ENCODE measurements at places on chromosomes 2 and 18.
A peak's percentile ranks its signal among the peaks of the same experiment; 100 is the strongest.

DNA sequence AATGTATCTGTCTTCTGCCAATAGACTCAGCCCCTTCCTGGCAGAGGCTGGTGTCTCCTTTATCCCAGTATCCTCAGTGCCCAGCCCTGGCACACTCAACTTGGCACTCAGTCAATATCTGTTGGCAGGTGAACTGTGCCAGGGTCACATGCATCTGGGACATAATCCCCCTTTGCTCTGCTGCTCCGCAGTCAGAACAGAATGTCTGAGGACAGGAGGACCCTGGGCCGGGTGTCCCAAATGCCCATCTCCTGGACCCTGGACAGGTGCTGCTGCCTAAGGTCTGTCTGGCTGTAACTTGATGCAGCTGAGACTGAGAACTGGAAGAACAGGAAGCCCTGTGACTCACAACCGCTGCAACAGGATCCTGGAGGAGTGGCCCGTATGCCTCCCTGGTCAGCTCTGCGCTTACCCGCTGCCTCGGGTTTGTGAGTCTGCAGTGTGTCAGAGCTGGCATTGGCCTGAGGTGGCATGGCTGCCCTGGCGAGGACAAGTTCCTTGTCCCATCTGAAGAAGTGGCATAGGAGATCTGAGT is 11.4 kb downstream of the HK2 start:
- no peak for DNase-seq

DNA sequence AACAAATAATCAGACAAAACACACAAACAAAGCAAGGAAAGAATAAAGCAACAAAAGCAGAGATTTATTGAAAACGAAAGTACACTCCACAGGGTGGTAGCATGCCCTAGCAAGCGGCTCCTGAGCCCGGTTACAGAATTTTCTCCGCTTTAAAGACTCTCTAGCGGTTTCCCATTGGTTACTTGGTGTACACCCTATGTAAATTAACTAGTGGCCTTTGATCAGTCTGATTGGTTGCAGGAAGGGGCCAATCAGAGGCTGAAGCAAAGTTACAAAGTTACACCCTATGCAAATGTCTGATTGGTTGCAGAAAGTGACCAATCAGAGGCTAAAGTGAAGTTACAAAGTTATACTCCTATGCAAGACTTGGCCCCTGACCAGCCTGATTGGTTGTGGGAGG is 242.9 kb downstream of the LDLRAD4 start:
- DNase-seq = no peak

DNA sequence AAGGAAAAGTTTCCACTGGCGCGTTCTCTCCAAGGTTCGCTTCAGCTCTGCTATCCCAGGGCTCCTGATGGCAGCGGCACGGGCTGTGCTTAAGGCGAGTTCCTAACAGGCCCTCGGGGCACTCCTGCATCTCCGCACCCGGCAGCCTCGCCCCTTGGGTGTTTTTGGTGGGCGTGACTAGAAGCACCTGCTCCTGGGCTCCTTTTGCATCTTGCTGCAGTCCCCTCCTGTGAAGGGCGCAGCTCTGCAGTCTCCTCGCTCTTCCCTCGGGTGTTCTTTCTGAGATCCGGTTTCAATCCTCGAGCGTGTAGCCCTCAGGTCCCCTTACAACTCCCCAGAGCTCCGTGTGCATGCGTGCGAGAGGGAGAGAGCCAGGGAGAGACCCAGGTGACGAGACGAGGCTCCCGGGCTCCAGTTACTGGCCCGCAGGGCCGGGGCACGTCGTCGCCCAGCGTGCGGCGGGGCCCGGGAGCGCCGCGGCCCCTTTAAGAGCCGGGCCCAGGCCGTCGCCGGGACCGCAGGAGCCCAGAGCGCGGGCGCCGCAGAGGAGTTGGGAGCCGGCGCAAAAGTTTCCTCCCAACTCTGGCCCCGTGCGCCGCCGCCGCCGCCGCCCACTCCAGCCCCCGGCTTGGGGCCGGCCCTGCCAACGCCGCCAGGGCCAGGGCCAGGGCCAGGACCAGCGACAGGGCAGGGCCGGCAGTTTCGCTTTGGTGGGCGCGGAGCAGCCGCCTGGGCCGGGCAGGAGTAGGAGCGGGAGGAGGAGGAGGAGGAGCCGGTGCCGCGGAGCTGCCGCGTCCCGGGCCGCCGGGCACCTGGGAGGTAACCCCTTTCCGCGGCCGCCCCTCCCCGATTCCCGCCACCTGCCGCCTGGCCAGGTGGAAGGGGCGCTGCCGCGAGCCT is at the start of gene PARD3B:
TSS of gene PARD3B (plus strand) at position 515 of the 900 bp plus-strand sequence. CDS start 525 bp downstream, outside the sequence.
- DNase-seq = no peak

- DNase-seq = no peak
Observed at GRCh38 chr18:8603663-8604520, 5.3 kb upstream of the RAB12 start.

- DNase-seq = peak; percentile 41
Observed at GRCh38 chr18:77063260-77063659, 69.3 kb downstream of the MBP start.

DNA sequence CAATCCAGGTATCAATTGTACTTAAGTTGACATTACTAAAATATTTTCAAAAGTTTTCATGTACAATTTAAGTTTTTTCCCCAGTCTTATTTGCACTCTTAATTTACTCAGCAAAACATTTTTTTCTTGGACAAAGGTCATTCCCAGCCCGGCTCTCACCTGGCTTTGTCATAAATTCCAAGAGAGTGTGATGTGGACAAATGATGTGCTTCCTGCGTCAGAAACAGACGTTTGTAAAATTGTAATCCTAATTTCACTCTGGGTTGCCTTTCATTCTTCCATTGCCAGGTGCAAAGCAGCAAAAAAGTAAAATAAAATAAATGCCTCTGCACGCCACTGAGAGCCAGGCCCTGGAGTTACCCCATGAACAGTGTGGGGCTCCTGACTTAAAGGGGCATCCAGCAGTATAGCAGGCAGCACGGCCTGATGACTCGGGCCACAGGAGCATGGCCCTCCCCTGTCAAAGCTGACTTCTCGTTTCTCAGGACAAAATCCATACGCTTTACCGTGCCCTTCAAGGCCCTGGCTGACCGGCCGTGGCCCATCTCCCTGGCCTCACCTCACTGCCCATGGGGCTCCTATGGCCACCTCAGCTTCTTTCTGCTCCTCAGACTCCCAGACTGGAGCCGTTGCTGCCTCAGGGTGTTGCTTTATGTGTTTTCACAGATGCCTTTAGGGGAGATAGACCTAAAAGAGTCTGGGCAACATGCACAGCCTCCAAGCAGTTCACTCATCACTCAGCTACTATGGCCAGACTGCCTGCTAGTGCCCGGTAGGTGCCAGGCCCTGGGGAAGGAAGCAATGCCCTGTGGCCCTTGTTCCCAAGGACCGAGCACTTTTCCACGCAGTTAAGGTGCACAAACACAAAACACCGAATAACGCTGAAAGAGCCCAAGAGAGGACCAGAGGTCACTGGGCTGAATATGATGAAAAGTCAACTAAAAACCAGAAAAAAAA is 7.6 kb upstream of the TMEM185B start:
- no peak for DNase-seq

DNA sequence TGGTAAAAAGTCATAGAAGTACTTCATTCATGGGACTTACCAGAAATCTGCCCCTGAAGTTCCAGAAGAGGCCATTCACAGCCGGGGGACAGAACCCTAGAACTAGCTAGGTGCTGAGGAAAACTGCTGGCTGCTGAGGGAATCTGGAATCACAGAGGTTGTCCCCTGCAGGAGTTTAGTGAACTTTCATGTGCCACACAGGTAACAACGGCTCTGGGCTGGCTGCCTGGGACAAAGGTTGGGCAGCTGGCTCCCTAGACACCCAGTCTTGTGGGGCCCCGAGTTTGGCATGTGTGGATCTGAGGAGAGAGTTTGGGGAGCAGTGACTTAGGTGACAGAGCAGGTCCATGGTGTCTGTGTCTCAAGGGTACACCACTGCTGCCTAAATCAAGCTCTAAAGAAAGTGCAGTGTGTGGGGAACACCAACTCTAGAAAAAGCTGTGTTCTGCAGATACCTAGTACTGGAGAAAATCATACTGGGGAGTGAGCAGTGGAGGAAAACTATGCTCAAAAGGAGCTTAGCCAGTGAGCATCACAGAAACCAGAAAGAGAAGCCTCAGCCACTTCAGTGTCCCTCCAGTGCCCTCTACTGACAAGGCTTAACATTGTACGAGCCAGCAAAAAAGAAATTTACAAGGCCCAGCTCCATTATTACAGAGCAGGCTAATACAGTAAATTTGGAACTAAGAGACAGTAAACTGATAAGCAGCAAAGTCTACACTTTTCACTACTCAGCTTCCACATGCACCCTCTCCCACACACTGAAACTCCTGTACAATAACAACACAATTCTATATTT is 15.2 kb downstream of the GALNT3 start:
- no peak for DNase-seq

DNA sequence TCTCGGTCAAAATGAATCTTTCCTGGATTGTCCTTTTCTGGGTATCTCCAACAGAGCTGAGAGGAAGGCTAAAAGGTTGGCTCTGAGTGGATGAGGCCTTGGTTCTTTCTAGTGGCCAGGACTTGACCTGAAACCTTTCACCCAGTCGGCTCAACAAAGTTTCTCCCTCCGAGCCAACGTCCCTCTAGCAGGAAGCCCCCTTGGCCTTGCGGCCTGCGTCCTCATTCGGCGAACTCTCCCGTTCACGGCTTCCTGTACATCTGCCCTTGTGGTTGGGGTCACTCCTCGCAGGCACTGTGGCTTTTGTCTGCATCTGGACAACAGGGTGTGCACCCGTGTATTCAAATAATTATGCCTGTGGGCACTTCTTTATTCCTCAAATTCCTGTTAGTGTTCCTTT is 9.4 kb upstream of the SIX3 start:
- no peak for DNase-seq

DNA sequence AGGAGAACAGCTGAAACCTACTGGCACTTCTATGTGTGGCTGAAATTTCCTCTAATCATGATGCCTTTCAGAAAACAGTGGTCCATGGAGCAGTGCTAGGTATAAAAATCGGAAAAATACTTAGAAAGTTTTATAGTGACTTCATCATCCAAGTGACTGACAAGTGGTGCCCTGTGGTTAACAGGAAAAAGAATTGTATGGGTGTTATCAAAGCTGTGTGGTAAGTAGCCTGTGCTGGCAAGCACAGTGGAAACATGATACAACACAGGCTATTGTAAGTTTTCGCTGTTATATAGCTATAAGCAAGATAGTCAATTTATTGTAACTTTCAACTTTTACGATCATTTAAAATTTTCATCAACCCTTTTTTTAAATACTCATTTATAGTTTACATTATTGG is 1599.7 kb upstream of the ZEB2 start:
- DNase-seq = no peak

DNA sequence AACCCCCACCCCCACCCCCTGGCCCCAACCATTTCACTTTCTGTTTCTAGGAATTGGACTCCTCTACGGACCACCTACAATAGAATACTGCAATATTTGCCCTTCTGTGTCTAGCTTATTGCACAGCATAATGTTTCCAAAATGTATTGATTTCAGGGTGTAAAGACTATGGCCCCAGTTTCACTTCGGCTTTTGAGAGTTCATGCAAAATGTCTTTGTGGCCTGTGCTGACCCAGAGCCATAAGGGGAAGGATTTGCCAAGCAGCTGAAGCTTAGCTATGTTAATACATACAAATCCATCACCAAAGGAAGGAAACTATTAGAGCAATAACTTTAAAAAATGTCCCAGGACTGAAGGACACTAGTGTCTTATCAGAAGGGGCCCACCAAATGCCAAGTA is 11.2 kb upstream of the ATP9B start:
- DNase-seq = no peak

GRCh38 chr2:1775511-1776035 is 31.3 kb upstream of the PXDN start:
- no peak for DNase-seq

GRCh38 chr2:220356076-220356475 is 728.6 kb downstream of the SLC4A3 start:
- DNase-seq = no peak

DNA sequence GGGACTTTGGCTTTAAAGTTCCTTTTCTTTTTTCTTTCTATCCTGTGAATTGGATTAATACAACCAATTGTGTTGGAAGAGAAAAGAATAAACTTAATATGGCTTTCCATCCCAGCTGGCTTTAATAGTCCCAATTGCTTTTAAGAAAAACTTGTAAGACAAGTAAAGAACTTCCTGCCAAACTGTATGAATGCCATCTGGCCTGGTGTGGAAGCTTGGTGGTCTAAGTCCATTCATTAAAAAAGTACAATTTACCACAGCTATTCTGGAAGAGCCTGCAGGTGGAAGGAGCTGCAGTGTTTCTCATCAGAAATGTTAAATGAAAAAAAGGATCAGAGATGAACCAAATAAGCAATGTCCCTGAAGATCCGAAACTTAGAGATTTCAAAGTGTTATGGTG is 103.9 kb downstream of the KLHL14 start:
- no peak for DNase-seq

- DNase-seq = no peak
Observed at GRCh38 chr2:58976375-58977071, 735.4 kb upstream of the FANCL start.

DNA sequence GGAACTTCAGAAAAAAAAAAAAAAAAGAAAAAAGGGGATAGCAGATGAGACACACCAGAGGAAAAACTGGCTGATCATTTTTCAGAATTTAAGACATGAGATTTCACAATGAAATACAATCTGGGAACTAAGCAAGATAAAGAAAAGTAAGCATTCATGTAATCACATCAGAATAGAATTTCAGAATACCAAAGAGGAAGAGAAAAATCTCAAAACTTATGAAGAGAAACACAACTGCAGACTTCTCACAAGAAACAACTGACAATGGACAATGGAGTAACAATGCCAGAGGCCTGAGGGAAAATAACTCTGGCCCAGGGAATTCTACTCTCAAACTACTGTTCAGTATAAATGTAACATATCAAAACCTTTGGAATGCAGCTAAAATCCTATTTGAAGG is 13.2 kb upstream of the RRM2 start:
- DNase-seq = no peak

GRCh38 chr2:140990416-140990815 is 1140.4 kb downstream of the LRP1B start:
- no peak for DNase-seq

DNA sequence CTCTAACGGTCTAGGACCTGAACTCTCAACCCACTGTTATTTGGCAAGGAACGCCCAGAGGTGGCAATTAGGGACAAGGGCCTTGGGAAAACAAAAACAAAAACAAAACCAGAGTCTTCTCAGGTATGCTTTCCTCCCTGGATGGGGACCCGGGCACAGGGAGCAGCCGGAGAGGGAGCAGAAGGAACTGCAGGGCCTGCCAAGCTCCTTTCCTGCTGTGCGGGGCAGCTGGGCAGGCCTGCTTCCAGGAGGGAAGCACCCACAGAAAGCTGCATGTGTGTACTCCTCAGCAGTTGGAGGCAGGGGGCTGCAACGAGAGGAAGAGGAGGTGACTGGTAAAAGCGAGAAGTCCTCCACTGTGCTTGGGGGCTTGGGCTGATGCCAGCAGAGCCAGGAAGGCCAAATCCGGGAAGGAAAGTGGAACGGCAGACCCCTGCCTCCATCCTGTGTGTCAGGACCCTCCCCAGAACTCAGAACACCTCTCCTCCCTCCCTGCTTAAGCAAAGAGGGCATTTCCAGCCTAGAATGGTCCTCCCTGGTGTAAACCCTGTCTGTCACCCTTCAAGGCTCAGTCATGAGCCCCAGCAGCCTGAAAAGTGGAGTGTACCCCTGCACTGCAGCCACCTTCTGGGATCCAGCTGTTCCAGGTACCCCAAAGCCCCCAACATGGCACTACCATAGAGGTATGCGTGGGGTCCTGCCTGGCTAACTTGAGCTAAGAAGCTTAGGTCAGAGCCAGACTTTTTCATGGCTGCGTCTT is 56.3 kb downstream of the DNMT3A start:
- DNase-seq = no peak

GRCh38 chr2:80638783-80639182 is 334.2 kb upstream of the LRRTM1 start:
- no peak for DNase-seq

- DNase-seq = no peak
Observed at GRCh38 chr2:12554224-12555011, 162.3 kb upstream of the TRIB2 start.

Measured in stimulated activated CD4-positive, alpha-beta T cell treated with anti-CD3 and anti-CD28 coated beads, Interleukin-15, amount 100 ng/mL, for 1 hour (primary cell).